ENCODE measurements at places on chromosomes 4 and X.

DNA sequence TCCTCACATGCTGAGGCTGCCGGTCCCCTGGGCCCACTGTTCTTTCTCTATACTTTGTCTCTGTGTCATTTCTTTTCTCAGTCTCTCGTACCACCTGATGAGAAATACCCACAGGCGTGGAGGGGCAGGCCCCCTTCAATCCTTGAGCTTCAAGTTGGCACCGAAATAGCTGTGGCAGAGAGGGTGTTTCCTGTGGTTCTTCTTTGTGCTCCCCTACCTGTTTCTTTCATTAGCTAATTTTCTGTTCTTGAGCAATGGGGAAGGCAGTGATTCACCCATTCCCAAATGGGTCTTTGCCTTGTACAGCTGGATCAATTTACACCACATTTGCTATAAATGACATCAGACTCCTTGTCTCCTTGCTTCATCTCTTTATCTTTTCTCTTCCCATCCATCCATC lies 2.1 kb upstream of the CYSLTR1 start:
- no peak for DNase-seq

- no peak for DNase-seq
Measured at GRCh38 chrX:79573760-79574159, 206.6 kb upstream of the ITM2A start.

GRCh38 chr4:142274137-142274536 lies 572.0 kb downstream of the INPP4B start:
- no peak for DNase-seq

- no peak for DNase-seq
Measured at GRCh38 chrX:70402721-70403120, 20.4 kb upstream of the GDPD2 start.

- DNase-seq = peak; percentile 6
Measured at GRCh38 chr4:118076958-118077766, 42.9 kb downstream of the NDST3 start.

DNA sequence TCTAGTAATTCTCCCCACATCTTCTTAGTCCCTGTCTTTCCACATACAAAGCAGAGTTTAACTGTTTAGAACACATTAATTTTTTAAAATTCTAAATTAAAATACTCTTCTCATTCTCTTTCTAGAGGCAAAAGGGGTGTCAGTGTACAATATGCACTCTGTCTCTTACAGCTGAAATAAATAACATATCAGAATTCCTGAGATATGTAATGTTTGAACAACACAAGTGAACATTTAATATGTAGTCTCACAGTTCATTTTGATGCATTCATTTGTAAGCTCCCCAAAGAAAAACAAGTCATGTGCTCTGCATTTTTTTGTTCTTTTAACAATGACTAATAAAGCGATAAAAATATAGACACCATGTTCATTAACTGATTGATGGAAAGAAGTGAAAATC lies 19.7 kb upstream of the SULT1B1 start:
- no peak for DNase-seq

GRCh38 chr4:189088780-189089179 lies 851.9 kb upstream of the FRG1 start:
- DNase-seq = no peak

Measured in GM13977 (cell line).